ENCODE measurements at places on chromosomes 7 and 10.

DNA sequence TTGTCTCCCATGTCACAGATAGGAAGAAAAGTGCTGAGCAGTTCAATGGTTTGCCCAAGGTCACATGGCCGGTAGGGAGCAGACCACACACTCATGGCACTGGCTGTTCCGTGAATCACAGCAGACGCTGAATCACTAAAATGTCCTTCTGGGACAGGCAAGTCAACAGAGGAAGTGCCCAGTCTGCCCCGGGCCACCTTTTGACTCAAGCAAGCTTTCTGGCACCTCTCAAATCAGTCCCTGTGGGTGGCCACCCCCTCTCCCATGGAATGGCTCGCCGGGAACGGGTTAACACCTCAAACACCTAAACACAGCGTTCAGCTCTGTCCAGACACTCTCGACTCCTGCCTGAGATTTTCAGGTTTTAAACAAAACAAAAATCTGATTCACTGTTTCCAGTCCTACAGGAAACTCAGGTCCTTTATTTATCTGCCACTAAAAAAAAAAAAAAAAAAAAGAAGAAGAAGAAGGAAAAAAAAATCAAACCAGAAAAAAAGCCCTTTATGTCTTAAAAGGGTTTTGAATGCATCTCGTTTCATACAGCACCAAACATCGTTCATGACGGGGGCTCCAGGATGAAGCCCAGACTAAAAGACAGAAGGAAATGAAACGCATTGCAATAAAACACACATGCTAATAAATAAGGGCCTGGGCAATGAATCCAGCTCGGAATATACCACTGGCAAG is 15.5 kb downstream of the CARD11 start:
- no peaks in the 10 kb centered on the region for H3K4me1 ChIP-seq
- no peak overlapping the region for H3K4me3 ChIP-seq

- H3K27ac ChIP-seq = no peak overlapping the region
- no peaks in the 10 kb centered on the region for H3K36me3 ChIP-seq
- H3K4me1 ChIP-seq = no peaks in the 10 kb centered on the region
Measured at GRCh38 chr10:132796846-132797245, 10.9 kb upstream of the NKX6-2 start.

DNA sequence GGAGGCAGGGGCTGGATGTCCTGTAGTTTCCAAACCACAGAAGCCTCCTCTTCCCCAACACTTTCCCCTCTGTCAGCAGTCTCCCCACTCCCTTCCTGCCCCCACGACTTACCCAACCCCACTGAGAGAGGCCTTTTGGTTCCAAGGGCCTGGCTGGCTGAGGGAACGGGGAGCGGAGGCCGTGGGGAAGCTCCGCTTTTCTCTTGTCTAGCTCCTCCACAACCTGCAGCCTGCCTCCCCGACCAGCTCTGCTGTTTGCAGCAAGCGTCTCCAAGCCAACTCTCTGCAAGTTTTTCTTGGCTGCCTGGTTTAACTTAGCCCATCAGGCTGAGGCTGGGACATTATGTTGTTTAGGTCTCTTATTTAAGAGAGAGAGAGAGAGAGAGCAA is 126.8 kb downstream of the NEURL1 start:
- peaks cover 6% of the 10 kb centered on the region for H3K4me1 ChIP-seq
- no peak for DNase-seq
- no peak overlapping the region for H3K4me3 ChIP-seq
- H3K27me3 ChIP-seq = no peaks in the 10 kb centered on the region

- no peaks in the 10 kb centered on the region for H3K27me3 ChIP-seq
- no peaks in the 10 kb centered on the region for H3K4me1 ChIP-seq
- no peak for DNase-seq
Measured at GRCh38 chr10:66714741-66715140, 211.1 kb upstream of the LRRTM3 start.

DNA sequence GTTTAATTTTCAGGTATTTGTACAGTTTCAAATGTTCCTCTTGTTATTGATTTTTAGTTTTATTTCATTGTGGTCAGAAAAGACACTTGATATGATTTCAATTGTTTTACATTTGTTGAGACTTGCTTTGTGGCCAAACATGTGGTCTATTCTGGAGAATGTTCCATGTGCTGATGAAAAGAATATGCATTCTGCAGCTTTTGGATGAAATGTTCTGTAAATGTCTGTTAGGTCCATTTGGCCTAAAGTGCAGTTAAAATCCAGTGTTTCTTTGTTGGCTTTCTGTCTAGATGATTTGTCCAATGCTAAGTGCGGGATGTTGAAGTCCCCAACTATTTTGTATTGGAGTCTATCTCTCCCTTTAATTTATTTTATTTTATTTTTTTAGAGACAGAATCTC is 70.5 kb downstream of the ZNF503 start:
- DNase-seq = no peak
- no peaks in the 10 kb centered on the region for H3K27me3 ChIP-seq
- no peak overlapping the region for H3K27ac ChIP-seq
- no peaks in the 10 kb centered on the region for H3K36me3 ChIP-seq

DNA sequence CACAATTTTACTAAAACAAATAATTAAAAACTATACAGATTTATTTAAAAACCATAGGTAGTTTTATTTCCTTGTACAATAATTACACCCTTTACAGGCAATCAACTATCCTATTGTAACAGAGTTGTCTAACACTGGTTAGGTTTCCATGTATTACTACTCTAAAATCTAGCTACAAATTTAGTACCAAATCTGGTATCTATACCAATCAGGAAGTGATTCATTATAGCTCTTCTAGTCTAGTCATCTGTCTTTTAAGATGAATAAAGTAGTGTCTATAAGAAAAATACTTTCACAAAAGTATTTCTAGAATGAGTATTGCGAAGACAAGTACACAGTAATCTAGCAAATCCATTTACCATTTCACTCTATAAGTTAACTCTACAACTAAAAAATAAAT is 16.9 kb downstream of the ZNF800 start:
- H3K4me1 ChIP-seq = no peaks in the 10 kb centered on the region
- H3K36me3 ChIP-seq = peaks cover 67% of the 10 kb centered on the region
- no peak for DNase-seq
- H3K4me3 ChIP-seq = no peak overlapping the region
- no peaks in the 10 kb centered on the region for H3K27me3 ChIP-seq

- H3K27ac ChIP-seq = no peak overlapping the region
- H3K36me3 ChIP-seq = no peaks in the 10 kb centered on the region
- H3K4me1 ChIP-seq = peaks cover 5% of the 10 kb centered on the region
- H3K4me3 ChIP-seq = no peak overlapping the region
- peaks cover 16% of the 10 kb centered on the region for H3K27me3 ChIP-seq
Measured at GRCh38 chr7:159136013-159136412, 8.7 kb downstream of the VIPR2 start.

DNA sequence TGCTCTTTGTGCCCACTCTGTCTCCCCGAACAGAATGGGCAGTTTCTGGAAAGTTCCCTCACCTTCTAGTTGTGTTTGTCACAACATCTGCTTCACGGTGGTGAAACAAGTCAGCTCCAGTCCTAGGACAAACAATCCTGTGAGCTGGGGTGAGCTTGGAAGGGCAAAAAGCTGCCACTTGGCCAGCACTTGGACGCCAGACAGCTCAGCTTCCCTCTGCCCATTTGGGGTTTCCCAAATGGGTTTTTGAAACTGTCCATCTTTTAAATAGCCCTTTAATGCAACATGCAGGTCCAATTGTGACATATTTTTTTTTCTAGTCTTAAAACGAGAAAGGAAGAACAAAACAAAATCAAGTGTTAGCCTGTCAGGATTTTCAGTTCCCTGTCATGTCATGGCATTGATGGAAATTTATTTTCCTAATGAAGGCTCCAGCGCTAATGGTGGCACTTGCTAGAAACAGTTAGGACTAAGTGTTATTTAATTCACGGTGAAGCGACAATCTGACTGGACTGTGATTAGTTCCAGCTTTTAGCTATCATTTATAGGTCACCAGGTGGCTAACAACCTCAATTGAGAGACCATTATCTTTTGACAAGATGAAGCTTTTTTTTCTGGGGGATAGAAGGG is 181.7 kb downstream of the MYOF start:
- no peak overlapping the region for H3K4me3 ChIP-seq
- no peak overlapping the region for H3K27ac ChIP-seq
- peaks cover 3% of the 10 kb centered on the region for H3K4me1 ChIP-seq
- no peaks in the 10 kb centered on the region for H3K36me3 ChIP-seq

- H3K36me3 ChIP-seq = no peaks in the 10 kb centered on the region
- no peaks in the 10 kb centered on the region for H3K27me3 ChIP-seq
- no peak overlapping the region for H3K4me3 ChIP-seq
- DNase-seq = no peak
- no peaks in the 10 kb centered on the region for H3K4me1 ChIP-seq
Measured at GRCh38 chr7:14937581-14937980, 35.0 kb upstream of the DGKB start.

DNA sequence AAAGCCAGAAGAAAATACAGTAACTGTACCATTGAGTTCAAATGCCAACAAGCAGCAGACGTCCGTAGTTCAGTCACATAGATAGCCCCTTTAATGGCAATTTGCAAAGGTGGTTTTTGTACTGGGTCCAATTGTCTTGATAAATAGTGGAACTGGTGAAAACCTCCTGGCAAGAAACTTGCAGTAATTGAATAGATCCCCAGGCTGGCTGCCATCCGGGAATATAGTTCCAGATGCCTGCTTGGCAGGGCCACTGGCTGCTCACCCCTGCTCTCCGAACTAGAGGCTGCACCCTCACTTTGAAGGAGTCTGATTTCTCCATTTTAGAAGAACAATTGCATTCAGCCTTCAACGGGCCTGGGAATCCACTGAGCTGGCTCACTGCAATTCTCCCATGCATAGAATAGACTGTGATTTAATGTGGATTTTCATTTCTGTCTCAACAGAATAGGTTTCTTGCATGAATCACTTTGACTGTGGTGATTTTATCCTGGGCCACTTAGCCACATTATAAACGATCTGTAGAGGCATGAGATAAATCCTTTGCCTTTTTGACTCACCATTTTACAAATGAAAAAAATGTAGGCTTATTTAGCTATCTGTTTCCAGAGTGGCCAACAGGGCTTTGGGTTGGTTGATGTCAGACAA is 35.9 kb upstream of the ELMO1 start:
- H3K4me3 ChIP-seq = no peak overlapping the region
- no peak overlapping the region for H3K27ac ChIP-seq
- H3K36me3 ChIP-seq = no peaks in the 10 kb centered on the region

DNA sequence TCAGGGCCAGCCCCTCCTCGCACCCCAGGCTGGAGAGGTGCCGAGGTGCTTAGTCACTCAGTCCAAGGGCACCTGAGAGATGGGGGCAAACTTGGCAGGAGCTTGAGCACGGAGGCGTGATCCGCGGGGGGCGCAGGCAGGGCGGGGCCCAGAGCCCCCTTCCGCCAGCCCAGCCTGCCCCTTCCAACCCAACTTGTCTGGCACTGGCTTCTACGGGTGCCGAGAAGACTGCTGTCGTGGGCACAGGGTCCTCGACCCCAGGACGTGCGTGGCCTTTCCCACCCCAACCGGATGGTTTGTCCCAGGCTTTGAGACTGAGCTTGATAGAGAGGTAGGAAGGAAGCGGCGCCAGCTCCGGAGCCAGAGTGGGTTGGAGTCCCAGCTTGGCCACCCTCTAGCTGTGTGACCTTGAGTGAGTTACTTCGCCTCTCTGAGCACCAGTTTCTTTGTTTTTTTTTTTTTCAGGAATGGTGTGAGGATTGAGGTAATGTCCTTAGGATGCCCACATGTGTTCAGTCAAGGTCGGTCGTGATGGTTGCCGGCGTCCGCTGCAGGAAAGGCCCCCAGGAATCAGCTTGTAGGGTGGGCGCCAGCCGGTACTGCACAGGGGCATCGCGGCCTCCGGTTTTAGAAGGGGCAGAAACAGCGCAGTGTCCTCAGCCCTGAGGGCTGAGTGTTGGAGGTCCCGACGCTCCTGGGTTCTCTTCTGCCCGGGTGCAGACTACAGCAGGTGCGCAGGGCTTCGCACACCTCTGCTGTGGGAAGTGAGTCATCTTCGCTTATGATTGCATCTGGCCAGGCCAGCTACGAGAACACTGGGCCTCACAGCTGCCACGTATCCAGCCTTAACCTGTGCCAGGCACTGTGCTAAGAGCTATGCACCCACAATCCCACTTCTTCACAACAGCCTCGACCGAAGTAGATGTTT is 28.6 kb upstream of the VAX1 start:
- no peak overlapping the region for H3K4me3 ChIP-seq
- no peaks in the 10 kb centered on the region for H3K36me3 ChIP-seq

DNA sequence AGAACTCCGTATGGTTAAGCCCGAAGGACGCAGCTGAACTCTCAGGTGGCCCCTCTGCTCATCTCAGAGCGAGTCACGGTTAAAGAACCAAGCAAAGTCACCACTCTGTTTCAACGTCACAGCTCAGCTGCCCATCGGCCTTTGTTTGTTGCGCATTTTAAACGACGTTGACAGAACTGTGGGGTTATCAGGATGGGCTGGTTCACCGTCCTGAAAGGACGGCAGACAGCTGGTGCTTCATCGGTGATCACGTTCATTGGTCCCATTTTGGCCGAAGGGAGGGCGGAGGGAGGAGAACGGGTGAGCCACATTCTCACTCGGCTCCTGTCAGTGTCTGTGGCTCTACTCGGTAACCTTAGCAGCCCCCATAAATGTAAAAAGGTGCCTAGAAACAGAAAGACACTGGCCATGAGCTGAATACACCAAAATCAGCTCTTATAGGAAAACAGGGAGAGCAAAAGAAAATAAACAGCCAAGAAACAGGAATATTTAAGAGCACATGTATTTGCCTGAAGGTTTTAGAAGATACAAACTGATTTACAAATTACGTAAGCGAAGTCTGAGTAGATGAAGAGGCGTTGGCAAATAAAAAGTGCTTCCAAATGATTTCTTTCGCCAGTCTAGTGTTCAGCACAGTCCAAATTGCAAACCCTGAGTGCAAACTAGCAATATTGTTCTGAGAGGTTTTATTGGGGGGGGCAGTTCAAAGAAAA is 8.4 kb downstream of the PRKAG2 start:
- H3K36me3 ChIP-seq = no peaks in the 10 kb centered on the region
- no peaks in the 10 kb centered on the region for H3K27me3 ChIP-seq
- no peak overlapping the region for H3K4me3 ChIP-seq
- H3K27ac ChIP-seq = no peak overlapping the region

GRCh38 chr10:95509251-95509650 is 51.9 kb downstream of the SORBS1 start:
- H3K27ac ChIP-seq = peak overlapping the region; percentile 79
- H3K4me1 ChIP-seq = no peaks in the 10 kb centered on the region
- H3K36me3 ChIP-seq = no peaks in the 10 kb centered on the region
- H3K4me3 ChIP-seq = no peak overlapping the region
- H3K27me3 ChIP-seq = no peaks in the 10 kb centered on the region

GRCh38 chr10:93080350-93081046 is 6.8 kb downstream of the CYP26A1 start:
- H3K36me3 ChIP-seq = no peaks in the 10 kb centered on the region
- H3K27me3 ChIP-seq = peaks cover 41% of the 10 kb centered on the region
- no peak overlapping the region for H3K27ac ChIP-seq
- H3K4me3 ChIP-seq = no peak overlapping the region
- no peak for DNase-seq

DNA sequence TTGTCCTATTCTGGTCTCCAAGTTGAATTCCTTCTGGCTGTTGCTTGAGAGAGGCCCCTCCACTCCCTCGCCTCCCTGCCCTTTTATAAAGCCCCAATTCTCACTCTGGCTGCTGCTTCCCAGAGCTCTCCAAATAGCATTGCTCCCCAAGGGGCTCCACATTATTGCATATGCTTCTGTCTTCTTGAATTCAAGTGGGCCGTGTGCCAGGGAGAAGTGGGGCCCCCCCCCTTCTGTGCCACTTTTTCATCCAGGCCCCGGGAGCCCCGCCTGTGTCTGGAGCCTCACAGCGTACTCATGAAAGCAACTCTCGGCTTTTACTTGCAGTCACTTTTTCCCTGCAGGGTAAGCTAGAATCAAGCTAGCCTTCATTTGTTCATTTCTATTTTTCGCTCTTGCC is 265.1 kb downstream of the CCSER2 start:
- H3K27me3 ChIP-seq = no peaks in the 10 kb centered on the region
- no peak for DNase-seq
- H3K4me3 ChIP-seq = no peak overlapping the region
- H3K36me3 ChIP-seq = no peaks in the 10 kb centered on the region

All from neuronal stem cell (in vitro differentiated cells).